ENCODE measurements at places on chromosomes 16 and 17.
A peak's percentile ranks its signal among the peaks of the same experiment; 100 is the strongest.

DNA sequence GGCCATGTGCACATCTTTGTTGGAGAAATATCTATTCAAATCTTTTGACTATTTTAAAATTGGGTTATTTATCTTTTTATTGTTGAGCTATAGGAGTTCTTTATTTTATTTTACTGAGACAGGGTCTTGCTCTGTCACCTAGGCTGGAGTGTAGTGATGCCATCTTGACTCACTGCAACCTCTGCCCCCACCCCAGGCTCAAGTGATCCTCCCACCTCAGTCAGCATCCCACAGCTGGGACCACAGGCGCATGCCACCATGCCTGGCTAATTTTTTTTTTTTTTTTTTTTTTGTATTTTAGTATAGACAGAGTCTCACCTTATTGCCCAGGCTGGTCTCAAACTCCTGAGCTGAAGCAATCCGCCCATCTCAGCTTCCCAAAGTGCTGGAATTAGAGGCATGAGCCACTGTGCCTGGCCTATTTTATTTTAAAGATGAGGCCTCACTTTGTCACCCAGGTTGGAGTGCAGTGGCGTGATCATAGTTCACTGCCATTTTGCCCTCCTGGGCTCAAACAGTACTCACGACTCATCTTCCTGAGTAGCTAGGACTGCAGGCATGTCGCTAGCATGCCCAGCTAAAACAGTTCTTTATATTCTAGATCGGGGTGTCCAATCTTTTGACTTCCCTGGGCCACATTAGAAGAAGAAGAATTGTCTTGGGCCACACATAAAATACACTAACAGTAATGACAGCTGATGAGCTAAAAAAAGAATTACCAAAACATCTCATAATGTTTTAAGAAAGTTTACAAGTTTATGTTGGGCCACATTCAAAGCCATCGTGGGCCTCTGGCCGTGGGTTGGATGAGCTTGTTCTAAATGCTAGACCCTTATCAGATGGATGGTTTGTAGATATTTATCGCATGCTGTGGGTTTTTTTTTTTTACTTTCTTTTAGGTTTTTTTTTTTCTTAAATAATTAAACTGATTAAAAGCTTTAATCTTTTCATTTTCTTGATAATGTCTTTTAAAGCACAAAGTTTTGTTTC lies 13.7 kb downstream of the TENT4B start:
- no peak for DNase-seq

GRCh38 chr16:47136099-47136842 lies 7.5 kb downstream of the NETO2 start:
- DNase-seq: no peak

DNA sequence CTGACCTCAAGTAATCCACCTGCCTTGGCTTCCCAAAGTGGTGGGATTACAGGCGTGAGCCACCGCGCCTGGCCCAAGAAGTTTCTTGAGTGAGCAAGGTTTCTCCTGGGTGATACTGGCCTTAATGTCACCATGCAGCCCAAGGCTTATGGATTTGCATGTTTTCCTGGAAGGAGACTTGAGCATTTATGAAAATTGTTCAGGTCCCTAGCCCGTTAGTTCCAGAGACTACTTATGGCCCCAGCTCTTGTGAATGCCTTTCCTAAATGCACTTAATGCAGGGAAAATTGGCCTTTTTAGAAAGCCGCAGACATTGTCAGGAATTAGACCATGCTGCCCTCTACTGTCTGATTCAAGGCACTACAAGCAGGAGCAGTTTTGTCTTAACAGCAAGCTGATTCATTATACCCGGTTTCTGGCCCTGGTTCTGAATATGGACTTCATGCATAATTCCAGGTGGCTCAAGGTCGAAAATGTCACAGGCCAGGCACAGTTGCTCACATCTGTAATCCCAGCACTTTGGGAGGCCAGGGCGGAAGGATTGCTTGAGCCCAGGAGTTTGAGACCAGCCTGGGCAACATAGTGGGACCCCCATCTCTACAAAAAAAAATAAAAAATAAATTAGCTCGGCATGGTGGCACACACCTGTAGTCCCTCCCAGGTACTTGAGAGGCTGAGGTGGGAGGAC lies 91.3 kb downstream of the SNX29 start:
- DNase-seq: peak; percentile 37

DNA sequence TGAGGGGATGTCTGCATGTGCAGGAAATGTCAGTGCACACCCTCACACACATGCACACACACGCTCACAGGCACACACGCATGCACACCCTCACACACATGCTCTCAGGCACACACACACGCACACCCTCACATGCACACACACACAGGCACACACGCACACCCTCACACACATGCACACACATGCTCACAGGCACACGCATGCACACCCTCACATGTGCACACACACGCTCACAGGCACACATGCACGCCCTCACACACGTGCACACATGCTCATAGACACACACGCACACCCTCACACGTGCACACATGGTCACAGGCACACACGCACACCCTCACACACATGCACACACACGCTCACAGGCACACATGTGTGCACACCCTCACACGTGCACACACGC lies 77.6 kb upstream of the ZNF469 start:
- no peak for DNase-seq

DNA sequence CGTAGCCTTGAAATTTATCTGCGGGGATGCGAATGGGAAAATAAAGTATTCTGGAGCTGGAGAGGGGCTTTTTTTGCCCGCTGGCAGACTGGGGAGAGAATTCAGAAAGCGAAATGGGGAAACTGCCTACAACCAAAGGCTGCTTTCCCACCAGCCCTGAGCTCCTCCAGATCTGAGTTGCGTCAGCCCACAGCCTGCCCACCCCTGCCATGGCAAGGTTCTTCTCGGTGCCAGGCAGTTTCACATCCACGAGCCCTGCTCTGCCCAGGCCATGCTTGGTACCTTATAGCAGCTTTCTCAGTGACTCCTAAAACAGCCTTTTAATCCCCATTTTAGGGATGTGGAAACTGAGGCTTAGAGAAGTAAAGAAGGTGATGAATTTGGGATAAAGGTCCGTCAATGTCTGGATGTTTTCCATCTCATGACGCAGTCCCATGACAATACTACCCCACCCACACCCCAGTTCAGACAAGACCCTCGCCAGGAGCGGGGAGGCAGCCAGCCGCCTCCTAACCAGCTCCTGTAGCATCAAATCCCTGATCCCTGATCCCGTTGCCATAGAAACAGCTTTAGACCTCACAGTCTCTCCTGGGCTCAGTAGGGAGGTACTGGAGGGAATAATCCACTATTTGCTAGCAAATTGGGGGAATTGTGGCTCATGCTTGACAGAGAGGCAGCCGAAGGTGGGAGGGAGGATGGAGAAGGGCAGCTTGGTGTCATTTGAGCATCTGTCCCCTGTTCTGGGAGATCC lies 113.5 kb downstream of the MGAT5B start:
- no peak for DNase-seq
